Stimulated activated CD8-positive, alpha-beta memory T cell treated with anti-CD3 and anti-CD28 coated beads, Interleukin-7, amount 100 ng/mL, for 1 hour (primary cell): ENCODE measurements at places on chromosomes 5 and 9.

DNA sequence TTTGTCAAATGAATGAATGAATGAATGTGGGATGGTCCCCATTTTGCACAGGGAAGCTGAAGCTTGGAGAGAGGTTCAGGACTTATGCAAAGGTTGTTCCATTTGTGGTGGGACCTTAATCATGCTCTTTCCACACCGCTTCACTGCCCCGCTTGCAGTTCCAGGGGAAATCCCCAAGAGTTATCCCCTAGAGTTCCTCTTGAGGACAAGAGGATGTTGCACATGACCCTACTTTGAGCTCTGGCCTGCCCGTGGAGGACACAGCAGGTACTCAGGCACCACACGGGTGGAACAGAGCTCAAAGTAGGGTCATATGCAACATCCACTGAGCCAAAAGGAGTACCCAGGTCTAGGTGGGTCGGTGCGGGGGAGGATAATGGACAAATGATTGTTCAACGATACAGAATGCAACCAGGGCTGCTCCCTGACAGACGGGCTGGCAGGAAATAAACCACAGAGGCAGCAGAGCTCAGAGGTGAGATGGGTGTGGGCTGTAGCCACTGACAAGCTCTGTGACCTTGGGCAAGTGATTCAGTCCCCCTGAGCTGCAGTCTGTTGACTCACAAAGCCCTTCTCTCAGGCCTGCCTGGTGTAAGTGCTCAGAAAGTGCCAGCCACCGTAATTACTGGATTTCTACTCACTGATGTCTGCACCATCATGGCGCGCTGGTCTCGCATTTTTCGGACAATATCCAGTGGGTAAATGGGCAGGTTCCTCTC is 60.3 kb upstream of the EPB41L4B start:
- no peak for DNase-seq

DNA sequence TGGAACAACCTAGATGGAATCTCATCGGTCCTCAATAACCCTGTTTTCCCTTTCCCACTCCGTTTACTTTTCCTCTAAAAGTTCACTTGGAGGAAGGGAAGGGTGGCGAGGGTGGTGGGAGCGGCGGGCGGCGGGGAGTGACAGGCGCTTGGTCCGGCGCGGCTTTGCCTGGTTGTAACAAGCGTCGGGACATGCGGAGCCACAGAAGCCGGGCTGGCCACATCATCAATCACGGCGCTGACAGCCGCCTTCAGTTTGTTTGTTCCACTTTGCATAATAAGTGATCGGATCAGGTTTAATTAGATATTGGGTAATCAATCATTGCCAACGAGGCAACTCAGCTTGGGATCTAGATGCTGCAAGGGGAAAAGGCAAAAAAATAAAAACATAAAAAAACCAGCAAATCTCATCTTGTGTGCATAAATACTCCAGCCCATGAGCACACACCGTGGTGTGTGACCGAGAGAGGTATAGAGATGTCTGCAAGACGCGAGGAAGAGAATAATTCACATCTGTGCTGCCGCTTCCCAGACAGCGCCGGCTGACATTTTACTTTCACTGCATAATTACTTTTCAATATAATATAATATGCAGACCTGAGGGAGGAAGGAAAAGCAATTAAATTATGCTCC is 396.2 kb upstream of the IRX4 start:
- no peak for DNase-seq

- no peak for DNase-seq
These were observed 19.9 kb upstream of the PCA3 start for GRCh38 chr9:76744336-76744735.

DNA sequence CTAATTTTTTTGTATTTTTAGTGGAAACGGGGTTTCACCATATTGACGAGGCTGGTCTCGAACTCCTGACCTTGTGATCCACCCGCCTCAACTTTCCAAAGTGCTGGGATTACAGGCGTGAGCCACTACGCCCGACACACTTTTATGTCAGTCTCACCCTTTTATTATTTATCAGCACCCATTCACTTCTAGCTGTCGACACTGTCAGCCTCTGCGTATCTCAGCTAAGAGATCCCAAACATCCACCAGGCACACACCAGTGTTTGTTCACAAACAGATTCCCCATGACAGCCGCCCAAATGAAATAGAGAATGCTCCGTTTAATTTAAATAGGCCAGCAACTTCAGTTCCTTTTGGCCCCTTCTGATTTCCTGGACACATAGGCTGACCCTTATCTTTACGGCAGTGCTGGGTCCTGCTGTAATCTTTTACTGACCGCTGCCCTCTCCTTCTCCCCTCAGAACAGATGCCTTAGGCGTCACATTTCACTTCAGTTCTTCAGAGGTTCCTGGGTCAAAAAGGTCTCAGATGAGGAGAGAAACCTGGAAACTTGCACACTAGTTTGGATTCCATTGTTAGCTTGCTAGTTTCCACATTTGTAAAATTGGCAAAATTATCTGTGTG is 43.1 kb upstream of the CKMT2 start:
- no peak for DNase-seq

DNA sequence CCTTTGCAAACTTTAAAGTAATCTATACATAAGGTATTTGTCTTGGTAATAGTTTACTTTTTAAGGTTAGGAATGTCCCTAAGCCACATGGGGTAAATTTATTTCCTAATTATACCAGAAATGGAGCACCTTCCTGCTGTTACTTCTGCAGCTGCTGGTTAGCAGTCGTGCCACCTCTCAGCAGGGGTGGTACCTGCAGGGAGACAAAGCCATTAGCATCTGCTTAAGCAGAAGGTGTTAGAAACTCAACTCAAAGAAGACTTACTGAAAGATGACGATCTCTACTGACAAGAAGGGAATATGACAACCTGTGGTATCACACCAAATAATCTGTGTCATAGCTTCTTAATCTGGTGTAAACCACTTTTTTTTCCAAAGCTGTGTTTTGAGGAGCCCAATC is 173.7 kb downstream of the BRINP1 start:
- DNase-seq, result no peak

- no peak for DNase-seq
These were observed at the start of gene TNFAIP8 for GRCh38 chr5:119355685-119356611. TNFAIP8 (plus strand) TSS chr5:119356019; CDS start chr5:119356091, 72 bp downstream.

DNA sequence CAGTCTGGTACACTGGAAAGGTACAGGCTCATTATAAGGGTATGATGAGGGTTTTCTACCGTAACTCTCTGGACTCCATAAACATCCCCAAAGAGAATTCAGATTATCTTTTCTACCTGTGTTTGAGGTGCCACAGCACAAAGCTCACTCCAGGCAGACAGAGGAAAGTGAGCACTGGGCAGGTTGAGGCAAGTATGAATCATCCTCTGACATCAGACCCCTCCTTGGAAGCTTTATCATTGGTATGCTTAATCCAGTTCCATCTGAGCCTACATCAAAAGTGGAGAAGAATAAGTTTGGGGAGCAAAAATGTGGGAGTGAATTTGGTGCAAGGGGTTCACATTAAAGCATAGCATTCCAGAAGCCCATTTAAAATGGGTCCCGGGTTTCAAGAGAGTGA is 21.7 kb downstream of the C9orf152 start:
- no peak for DNase-seq

DNA sequence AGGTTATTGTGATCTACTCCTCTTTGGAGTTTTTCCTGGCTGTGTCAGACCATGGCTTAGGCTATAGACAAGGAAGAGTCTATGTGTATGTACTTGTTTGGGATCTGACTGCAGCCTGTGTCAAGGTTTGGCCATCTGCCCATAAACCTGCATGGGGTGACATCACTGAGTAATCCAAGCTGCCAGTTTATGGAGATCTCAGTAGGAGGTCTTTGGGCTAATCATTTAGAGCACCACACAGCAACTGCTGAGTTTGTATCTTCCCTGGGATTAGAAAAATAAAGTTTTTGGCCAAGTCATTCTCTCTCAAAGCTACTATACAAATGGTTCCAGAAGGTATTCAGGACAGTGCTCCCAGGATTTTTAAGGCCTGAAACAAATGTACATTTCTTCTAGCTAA is 65.5 kb upstream of the HSPB3 start:
- DNase-seq, result no peak

DNA sequence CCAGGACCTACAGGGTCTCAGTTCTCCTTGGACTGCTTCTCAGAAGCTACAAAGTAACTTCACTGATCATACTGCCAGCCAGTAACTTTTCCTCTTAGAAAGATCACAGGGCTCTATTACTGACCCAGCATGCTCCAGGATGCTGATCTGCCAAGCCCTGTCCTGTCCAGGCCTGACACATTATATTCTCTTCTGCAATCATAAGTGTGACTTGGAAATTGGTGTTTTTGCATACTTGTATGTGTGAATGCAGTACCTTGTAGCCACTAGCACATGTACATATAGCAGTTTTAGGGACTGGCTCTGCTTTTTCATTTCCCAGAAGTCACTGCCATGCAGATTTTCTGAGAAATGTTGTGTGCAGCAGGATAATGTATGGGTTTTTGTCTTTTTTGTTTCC is 40.1 kb upstream of the CCNH start:
- DNase-seq, result no peak

GRCh38 chr9:92035687-92036410 is 79.4 kb downstream of the SPTLC1 start:
- DNase-seq, result no peak

DNA sequence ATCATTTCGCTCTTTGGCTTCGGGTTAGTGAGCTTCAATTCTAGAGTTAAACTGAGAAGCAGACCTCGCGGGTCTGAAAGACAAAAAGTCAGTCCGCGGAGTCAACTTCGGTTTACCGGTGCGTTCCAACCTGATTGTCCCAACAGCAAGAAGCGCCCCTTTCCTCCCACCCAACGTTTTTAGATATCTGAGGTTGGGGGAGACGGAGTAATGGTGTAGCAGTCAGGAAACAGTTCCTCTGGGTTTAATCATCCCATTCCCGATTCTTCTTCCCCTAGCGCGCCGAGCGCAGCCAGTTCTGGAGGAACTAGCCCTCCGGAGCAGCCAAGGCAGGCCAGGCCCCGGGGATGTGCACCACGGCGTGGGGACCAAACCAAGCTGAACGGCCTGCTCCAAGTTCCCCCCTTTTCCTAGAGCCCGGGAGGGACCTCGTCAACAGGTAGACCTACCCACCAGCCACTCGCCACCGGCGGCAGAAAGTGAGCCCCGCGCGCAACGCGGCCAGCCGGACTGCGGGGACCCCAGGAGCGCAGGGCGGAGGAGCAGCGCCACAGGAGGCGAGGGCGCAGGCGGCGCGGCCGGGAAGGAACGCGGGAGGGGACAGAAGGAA is 622 bp upstream of the ISL1 start:
- DNase-seq, result no peak

DNA sequence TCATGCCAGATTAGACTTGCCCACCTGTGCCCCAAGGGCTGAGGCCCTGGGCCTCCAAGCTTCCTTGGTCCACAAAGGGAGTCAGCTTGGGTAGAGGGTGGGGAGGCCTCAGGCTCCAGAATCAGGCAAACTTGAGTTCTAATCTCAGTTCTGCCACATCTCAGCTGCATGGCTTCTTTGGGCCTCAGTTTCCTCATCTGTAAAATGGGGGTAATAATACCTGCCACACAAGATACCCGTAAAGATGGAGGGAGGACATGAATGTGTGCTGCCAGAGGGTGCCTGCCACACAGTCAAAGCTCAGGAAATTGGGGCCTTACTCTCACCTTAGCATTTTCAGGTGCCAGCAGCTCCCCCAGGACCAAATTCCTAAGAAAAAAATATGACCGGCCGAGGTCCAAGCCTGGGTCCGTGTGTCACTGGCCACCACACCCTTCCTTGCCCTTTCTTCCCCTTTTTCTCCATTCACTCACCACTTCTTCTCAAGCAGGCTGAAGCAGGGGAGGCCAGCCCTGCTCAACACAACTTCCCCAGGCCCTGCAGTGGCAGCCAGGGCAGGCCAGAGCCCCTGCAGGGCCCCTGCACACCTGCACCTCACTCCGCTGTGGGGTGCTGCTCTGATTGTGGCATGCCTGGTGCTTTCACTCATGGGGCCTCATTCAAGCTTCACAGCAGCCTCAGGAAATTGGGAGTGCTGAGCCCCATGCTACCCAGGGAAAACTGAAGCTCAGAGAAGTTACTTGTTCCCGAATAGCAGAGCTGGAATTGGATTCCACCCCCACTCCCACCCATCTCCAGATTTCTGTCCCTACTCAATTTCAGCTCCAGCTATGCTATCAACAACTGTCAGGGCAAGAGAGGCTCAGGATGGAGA is 3.9 kb downstream of the RGS14 start:
- no peak for DNase-seq

- no peak for DNase-seq
These were observed 35.3 kb downstream of the HRH2 start for GRCh38 chr5:175692996-175693710.

GRCh38 chr5:139474890-139475791 is 4.3 kb downstream of the SMIM33 start:
- DNase-seq, result no peak

DNA sequence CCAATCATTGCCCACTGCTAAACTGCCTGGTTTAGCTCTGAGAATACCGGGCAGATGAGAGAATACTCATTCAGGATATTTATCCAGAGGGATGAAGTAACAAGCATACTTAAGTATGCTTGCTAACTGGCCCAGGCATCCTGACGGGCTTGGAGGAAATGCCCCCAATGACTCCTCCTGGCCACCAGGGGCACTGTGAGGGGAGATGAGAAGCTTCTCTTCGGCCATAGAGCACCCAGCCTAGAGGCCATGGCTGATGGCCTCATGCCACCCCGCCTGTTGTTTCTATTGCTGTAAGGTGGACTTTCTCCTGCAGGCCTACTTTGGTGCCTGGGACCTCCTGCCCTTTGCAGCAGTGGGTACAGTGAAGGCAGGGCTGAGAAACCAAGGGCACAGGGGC is 134.5 kb upstream of the FSTL4 start:
- no peak for DNase-seq

GRCh38 chr5:106940986-106941385 is 729.8 kb downstream of the EFNA5 start:
- no peak for DNase-seq

DNA sequence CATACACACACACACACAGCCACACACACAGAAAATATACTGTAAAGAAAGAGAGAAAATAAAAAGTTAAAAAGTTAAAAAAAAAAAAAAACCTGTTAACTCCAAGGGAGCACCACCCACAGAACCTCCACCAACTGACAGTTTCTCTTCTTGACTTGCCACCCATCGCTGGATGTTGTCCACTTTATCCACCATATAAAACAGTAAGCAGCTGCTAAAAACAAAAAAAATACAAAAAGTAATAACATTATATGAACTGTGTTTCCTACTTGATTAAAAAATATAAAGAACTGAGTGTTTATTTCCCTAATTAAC is 1.2 kb downstream of the PURA start:
- DNase-seq, result no peak
